Endodermal cell (in vitro differentiated cells): ENCODE measurements at places on chromosomes 6 and 20.
A peak's percentile ranks its signal among the peaks of the same experiment; 100 is the strongest.

DNA sequence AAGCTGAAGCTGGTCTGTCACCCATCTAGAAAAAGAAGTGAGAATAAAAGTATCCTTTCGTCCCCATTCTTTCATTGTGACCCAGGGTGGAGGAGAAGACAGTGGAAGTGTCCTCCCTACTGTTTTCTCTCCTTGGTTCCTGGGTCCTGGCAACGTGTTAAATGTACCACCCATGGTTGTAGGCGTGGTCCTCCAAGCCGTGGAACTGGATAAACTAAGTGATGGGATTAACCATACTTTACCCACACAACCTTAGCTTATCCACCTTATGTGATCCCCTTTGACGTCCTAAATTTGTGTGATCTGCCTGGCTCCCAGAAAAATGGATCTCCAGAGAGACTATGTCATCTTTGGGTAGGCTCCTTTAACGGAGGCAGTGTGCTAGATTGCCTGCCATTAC lies 47.4 kb downstream of the HLA-DPB1 start:
- no peak for DNase-seq

- DNase-seq = no peak
These were observed 65.3 kb downstream of the CTNNBL1 start for GRCh38 chr20:37759052-37759553.

DNA sequence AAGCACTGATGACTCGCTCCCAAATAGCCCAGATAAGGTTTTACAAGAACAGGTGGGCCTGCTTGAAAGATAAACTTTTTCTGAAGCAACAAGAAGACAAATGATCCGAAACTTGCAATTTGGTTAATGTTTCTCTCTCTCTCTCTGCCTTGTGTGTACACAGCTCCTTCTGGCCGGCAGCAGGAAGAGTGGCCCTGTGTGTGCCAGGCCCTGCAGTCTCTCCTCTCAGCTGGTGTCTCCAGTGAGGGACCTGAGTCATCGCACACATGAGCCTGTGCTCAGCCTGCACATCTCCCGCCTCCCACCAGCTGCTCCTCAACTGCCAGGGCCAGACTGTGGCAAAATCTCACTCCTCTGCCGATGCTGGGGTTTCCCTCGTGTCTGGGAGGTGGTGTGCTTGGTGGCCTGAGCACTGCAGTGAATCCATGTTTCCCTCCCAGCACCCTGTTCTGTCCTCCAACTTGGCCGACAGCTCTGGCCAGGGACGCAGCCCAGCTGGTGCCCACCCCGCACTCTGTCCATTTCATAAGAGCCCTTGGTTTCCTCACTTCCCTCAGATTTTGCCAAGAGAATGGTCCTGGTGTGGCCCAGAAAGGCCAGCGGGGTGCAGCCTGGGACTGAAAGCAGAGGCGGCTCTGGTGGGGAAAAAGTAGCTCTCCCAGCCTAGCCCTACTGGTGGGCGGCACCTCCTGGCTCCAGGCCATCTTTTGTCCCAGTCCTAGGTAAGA lies 49.4 kb downstream of the ERMARD start:
- peak; percentile 76 for DNase-seq

DNA sequence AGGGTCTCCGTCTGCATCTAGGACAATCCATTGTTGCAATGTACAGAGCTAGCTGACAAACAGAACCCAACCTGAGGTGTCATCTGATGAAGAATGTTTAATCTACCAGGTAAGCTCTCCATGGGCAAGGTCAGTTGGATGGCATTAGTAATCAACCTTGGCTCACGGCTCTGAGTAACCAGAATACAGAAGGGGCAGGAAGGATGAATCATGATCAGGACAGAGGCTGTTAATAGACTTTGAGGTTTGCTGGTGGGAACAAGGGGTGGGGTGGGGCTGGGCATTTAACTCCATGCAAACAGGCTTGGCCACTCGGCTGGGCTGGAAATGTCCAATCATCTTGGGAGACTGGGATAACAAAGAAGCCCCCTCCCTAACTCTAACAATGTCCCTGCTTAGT lies 77.1 kb upstream of the MRPS10 start:
- no peak for DNase-seq

DNA sequence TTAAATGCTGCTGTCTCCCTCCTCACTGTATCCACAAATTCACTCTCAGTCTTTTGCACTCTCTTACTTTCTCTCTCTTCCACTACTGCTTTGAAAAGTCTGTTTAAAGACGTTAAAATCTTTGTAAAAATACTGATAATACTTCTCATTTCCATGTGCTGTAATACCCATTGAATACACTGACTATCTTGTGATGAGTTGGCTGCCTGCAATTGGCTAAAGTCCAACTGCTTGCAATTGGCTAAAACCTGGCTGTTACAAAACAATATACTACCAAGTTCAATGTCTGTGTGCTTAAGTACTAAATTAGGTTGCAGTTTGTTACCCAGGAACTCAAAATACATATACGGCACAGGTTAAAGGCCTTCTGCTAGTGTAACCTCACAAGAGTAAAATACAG lies 264.8 kb downstream of the THBS2 start:
- DNase-seq = no peak

DNA sequence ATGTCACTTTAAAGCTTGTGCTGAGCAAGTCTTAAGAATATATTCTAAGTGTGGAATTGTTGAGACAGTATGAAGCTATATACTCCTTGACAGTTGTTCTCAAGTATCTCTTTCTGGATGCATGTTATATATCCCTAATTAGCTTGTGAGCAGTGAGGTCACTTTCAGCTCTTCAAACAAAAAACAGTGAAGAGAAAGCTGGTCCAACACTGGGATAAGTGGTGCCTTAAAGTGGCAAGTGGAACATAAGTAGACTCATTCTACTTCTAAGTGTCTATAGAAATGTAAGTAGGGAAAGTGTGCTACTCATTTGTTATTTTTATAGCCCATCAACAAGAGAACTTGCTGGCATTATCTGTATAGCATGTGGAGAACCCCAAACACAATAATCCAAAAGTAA lies 133.1 kb upstream of the BACH2 start:
- no peak for DNase-seq

DNA sequence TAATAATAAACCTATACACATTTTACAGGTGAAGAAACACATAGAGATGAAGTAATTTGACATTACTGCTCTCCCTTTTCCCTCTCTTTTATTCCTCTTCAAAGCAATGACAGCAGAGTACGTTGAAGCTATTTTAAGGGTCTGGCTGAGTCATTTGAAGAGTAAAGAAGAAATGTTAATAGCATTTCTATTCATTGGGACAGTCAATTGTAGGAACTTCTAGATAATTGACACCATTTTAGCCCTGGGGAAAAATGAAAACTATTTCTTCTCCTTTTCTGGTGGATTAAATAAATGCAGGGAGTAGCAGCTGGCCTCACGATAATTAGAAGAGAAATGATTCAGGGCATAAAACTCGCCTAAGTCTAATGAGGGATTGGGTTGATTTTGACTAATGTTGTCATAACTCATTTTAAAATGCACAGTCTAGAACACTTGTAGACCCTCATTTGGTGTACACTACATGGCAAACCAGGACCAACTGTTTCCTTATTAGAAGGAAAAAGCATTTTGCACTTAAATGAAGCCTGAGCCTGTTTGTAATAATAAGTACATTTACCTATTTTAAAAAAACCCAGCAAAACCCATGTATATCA lies 48.1 kb downstream of the RIPOR2 start:
- no peak for DNase-seq

- DNase-seq = peak; percentile 17
These were observed 269.1 kb upstream of the FOXQ1 start for GRCh38 chr6:1042583-1043457.

- no peak for DNase-seq
These were observed 18.2 kb upstream of the CEP85L start for GRCh38 chr6:118669561-118669960.

DNA sequence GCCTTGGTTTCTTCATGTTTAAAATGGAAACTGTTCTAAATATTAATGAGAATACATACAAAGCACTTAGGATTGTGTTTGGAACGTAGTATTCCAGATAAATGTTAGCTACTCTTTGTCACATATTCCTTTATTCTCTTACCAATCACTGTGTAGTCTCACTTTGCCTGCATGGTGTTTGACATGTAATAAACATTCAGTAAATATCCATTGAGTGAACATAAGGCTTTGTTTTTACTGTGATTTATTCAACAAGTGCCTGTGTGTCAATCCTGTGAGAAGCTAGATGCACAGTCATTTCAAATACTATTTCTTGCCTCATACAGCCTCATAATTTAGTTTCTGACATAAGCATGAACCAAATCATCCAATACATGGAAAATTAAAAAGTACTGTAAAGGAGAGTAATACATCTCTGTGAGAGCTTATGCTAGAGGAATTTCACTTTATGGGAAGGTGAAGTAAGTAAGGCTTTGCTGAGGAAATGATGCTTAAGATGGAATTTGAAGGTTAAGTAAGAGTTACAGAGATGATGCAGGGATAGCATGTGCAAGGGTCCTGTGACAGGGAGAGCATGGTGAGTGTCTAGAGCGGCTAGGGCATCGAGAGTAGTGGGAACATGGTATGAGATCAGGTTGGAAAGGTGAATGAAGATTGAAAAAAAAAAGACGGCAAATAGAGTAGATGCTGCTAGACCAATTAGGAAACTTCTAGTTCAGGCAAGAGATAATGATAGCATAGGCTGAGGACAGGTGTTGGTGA lies 14.7 kb downstream of the PM20D2 start:
- no peak for DNase-seq

DNA sequence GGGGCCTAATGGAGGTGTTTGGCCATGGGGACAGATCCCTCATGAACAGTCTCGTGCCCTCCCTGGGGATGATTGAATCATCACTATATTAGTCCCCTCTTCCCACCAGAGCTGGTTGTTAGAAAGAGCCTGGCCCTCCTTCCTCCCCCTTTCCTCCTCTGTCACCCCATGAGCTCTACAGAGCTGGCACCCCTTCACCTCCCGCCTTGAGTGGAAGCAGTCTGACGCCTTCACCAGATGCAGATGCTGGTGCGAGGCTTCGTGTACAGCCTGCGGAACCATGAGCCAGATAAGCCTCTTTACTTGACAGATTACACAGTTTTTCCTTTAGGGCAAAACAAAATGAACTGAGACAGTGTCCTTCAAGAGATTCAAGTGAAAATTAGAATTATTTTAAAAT lies 74.4 kb upstream of the RIPOR2 start:
- DNase-seq = no peak

- no peak for DNase-seq
These were observed 458.7 kb upstream of the HSF2 start for GRCh38 chr6:121940728-121941127.

DNA sequence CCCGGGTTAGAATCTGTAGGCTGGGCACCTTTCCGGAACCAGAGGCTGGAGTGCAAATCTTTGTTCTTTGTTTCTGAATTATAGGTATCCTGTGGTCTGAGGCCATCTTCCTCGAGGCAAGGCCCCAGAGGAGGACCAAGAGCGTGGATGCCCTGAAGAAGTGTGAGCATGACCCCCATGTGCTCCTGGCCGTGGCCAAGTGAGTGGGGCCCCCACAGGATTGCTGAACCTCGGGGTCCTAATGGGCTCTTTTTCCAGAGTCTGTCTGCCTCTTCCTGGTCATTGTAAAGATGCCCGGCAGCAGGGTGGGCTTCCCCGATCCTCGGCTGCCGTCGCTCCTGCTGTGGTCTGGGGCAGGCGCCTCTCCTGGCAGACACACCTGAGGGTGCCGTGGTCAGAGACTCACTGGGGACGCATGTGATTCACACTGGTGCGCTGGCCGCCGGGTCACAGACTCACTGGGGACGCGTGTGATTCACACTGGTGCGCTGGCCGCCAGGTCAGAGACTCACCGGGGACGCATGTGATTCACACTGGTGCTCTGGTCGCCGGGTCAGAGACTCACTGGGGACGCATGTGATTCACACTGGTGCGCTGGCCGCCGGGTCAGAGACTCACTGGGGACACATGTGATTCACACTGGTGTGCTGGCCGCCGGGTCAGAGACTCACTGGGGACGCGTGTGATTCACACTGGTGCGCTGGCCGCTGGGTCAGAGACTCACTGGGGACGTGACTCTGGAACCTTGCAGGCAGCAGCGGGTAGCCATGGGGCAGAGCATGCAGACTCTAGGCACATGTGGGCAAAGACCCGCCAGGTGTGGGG lies 6.5 kb upstream of the C20orf204 start:
- no peak for DNase-seq

- no peak for DNase-seq
These were observed 313.8 kb downstream of the COL12A1 start for GRCh38 chr6:74892091-74892490.

- peak; percentile 55 for DNase-seq
These were observed 23.0 kb upstream of the FKBP1A start for GRCh38 chr20:1415667-1416468.

GRCh38 chr6:69835414-69836179 lies 30.8 kb upstream of the COL19A1 start:
- peak; percentile 54 for DNase-seq

- no peak for DNase-seq
These were observed 11.8 kb downstream of the HRH3 start for GRCh38 chr20:62208061-62208794.

- DNase-seq = no peak
These were observed 24.2 kb upstream of the SIRPA start for GRCh38 chr20:1870792-1871550.

GRCh38 chr20:5214826-5215225 lies 88.0 kb downstream of the CDS2 start:
- DNase-seq = peak; percentile 61

GRCh38 chr20:21286775-21287174 lies 16.4 kb upstream of the XRN2 start:
- no peak for DNase-seq

DNA sequence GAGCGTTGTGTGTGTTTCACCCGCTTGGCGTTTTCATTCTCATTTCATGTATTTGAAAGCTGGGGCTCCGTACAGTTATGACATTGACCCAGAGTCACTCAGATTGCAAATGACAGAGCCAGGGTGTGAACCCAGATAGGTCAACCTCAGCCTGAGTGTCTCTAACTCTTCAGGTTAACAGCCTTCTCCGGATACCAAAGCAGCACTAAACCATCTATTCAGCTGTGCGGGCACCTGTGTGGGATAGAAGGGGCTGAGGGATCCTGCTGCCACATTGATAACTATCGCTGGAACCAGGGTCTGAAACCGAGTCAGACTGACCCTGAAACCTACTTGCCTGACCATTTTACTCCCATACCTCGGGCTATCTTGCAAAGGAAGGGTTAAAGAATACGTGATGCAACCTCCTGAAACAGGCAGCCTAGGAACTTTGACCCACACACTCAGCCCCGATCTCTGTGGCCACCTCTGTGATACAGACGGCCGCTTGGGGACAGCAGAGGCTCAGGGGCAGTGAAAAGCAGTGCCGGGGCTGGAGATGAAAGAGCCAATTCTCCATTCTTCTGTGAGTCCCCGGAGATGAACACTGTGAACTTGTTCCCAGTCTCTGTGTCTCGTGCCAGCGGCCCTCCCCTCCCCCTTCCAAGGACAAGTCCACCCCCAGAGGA lies 233.5 kb upstream of the QKI start:
- DNase-seq = peak; percentile 92

GRCh38 chr20:3765171-3765882 lies 2.2 kb downstream of the ADISSP start:
- DNase-seq = peak; percentile 22

GRCh38 chr6:27582928-27583725 lies 110.2 kb upstream of the ZNF184 start:
- peak; percentile 90 for DNase-seq
